Activated CD4-positive, alpha-beta T cell treated with anti-CD3 and anti-CD28 coated beads, Interleukin-2, amount 50 U/mL, for 16 hours (primary cell): ENCODE measurements at places on chromosomes 4 and X.

- no peak for DNase-seq
Measured at GRCh38 chrX:9349572-9350494, 115.0 kb upstream of the TBL1X start.

DNA sequence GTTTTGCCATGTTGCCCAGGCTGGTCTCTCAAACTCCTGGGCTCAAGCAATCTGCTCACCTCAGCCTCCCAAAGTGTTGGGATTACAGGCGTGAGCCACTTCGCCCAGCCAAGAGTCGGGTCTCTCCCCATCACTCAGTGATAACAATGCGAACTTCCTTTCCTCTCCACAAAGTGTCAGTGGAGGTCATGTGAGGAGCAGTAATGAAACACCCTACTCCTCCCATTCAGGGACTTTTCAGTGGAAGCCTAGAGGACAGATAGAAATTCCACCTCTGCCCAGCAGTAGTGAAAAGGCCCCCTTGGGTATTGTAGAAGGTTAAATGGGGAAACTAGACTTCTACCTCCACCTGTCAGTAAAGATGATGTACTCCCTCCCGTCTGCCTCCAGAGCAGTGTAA is 141.9 kb upstream of the STK26 start:
- no peak for DNase-seq

DNA sequence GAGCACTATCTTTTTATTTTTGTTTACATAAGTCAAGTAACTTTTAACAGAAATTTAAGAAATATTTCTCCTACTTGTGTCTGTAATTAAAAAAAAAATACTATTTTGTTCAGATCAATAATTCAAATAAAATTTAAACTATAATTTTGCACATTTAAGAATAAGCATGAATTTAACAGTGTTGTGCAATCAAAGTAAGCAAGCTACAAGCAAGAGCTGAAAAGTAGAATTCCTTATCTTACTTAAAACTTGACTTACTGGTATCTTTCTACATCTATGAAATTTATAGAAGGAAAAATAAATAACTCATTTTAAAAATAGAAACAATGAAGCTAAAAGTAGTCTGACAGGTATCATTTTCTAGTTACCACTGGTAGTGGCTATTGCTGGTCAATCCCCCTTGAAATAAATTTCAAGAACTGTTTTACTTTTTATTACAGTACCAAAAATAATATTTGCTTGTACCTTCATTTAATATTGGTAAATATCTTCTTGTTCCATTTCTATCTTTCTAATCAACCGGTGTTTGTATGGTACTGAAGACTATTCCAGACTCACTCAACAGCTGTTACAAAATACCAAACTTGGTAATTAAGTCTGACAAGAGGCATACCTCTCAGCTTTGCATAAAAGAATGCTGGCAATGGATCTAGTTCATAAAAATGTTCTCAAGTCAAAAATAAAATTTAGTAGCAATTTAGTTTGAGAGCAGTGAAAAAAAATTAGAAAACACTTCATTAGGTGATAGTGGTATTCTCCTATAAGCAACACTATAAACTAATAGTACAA is 62.2 kb downstream of the NOCT start:
- no peak for DNase-seq

DNA sequence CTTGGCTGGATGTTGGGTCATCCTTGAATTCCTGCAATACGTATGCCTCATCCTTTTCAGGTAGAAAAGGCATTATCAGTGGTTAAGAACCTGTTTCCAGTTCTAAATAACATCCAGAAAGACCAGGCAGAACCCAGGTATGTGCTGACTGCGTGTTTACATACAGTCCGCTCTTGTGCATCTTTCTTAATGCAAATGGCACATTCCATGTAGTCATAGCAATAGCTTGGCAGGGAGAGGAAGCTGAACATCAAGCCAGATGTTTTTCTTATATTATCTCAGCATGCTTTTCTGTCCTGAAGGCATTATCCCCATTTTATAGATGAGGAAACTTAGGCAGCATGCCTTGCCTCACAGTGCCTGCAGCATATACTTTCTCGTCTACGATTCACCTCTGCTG is 2.1 kb downstream of the DCLK2 start:
- no peak for DNase-seq

DNA sequence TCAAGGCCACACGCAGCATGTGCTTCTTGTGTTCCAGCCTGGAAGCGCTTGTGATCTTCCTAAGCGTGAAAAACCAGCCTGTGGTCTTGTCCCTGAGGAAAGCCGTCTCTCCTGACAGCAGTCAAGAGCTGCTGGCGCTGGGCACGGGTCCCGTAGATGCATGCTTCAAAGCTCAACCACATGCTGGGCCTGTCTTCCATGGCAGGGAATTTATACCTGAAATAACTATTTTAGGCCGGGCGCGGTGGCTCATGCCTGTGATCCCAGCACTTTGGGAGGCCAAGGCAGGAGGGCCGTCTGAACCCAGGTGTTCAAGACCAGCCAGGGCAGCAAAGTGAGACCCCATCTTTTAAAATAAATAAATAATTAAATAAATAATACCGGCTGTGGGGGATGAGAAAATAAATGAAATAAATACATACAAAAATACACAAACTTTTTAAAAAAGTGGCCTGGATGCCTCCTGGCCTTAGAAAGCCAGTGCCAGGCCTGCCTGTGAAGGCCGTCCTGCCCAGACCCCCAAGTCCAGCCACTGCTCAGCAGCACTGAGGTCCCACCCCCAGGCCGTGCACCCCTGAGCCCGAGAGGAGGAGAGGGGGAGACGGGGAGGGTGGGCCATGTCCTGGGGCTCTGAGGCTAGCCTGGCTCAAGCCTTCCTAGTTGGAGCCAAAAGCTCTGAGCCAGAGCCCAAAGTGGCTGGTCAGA is 10.4 kb downstream of the LRPAP1 start:
- no peak for DNase-seq

- no peak for DNase-seq
Measured at GRCh38 chr4:108398836-108399235, 221.5 kb upstream of the RPL34 start.
